ENCODE measurements at places on chromosomes 13 and 19.

- no peak for DNase-seq
Measured at GRCh38 chr13:38743466-38743865, 56.6 kb downstream of the FREM2 start.

- peak; percentile 25 for DNase-seq
Measured at GRCh38 chr13:96020155-96020575, 33.0 kb downstream of the UGGT2 start.

DNA sequence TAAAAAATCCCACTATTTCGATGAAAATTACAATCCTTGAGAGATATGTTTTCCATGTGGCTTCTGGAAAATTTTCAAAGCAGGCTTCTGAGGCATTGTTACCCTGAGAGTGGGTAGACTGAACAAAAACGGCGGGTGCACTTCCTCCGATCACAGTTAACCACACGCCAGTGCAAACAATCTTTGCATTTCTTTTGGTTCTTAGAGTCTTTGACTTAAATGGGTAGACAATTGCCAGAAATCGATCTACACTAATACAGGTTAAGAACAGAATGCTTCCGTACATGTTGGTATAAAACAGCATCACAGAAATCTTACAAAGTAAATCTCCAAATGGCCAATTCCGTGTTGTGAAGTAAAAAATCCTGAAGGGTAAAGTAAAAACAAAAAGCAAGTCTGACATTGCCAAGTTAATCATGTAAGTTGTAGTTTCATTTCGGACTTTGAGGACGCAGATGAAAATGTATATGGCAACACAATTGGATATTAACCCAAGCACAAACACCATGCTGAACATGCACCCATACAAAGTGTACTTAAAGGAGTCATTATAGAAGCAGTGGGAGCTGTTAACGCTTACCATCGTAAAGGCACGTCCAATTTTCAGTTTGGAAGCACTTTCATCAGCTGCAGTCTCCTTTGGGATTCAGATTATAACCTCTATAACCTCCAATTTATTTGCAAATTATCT is 927 bp downstream of the LPAR6 start:
- no peak for DNase-seq

GRCh38 chr13:100600461-100600860 is 11.9 kb upstream of the GGACT start:
- DNase-seq = no peak

DNA sequence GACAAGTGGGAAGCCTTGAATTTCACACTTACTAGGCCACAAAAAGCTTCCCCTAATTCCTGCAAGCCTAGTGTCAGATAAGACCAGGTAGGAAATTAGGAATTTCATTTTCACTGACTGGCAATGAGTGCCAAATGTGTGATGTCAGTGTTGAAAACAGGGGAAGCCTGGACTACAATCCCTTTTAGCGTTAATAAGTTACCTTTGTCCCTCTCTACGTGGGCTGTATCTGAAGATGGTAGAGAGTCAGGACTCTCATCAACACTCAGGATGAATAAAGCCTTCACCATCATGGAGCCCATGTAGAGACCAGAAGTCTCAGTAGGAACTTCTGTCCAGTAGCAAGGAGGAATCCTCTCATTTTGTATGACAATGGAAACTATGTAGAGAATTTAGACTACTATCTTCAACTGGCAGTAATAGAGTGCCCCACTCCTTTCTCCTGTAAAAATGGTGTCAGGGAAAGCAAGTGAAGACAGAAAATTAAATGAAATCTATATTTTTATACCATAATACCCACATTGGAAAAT is 324.1 kb upstream of the KLHL1 start:
- no peak for DNase-seq

DNA sequence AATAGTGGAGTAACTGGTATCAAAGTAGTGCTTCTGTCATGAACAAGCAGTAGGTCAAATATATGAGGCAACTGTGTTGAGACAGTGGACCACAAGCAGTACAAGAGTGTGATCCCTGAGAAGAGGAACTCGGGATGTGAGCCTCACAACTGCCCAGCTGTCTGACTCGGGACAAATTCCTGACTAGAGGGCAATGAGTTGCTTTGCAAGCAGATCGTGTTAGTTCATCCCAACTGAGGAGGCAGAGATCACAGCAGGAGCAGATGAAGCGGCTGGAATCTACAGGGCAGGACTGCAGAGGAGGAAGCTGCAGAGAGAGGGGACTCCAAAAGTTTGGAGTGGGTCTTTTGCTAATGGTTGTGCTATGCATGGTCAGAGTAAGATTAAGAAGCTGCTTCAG is 741.1 kb downstream of the DIAPH3 start:
- no peak for DNase-seq

DNA sequence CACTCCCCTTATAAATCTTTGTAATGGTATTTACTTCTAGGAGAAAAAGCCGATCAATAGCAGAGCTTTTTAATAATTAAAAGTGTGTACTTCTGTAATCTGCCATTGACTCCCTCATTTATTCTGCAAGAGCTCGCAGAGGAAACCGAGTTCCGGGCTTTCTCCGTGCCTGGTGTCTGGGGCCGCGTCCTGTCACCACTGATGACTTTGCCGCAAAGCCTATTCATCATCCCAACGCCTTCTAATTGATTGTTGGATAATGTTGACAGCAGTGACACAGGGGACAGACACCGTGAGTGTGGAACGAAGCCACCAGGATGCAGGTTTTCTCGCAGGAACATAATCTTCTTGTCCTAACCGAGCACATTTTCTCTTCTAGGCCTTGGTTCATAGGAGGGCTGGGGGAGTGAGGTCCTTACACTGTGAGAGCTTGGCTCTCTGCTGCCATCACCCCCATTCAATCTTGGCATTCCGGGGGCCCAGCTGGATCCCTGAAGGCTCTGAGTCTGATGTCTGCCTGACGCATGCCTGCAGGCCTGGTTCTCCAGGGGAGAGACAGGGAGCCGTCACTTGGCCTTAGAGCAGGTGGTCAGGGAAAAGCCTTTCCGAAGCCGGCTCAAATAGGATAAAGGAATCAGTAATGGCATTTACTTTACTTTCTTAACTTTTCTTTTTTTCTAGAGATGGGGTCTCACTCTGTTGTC is 110.3 kb downstream of the KDM4B start:
- no peak for DNase-seq

- no peak for DNase-seq
Measured at GRCh38 chr19:2049741-2050348, 1.2 kb downstream of the MKNK2 start.

DNA sequence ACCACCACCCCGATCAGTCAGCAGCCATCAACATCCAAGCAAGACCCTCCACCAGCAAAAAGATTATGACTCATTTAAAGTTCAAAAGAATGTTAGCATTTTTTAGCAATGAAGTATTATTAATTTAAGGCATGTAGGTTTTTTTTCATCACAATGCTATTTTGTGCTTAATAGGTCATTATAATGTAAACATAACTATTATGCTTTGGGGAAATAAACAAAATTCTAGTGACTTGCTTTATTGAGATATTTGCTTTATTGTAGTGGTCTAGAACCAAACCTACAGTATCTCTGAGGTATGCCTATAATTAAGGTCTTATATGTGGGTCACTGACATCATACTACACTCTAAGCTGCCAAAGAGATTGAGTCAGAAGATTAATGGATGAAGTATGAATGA is 20.0 kb downstream of the KLF12 start:
- no peak for DNase-seq

- peak; percentile 94 for DNase-seq
Measured at GRCh38 chr19:51366389-51367254, 434 bp upstream of the ETFB start.

- DNase-seq = no peak
Measured at GRCh38 chr13:99572921-99573320, 71.6 kb downstream of the TM9SF2 start.

DNA sequence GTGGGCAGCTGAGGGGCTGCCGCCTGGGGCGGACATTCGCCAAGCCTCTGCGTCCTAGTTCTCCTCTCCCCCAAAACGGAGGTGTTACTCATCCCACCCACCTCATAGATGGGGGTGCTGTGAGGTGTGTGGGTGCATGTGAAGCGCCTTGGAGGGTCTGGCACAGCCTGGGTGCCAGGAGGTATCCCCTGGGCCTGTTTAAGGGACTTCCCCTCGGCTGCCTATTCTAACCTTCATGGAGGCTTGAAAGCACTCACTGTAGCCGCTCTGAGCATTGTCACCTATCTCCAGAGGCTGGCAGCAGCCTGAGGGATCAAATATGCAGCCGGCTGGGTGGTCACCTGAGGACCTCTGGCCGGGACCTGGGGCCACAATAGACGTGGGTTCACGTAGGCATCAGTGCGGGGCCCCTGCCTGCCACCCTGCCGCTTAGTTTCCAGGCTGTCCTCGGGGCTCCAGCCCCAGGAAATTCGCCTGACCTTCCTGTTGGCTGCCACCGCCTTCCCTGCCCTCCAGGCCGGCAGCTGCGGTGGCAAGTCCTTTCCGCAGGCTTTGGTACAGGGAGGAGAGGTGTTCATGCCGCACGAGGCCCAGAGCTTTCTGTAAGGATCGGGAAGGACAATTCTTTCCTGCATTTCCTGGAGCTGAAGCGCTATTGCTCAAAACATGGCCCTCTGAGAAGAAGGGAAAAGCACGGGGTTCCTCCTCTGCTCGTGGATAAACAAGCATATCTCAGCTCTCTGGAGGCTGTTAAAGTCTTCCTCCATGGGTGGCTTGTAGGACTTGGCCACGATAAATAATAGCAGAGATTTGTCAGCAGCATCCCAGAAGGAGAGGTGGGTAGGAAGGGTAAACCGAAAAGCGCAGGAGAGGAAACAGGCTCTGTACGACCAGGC is 4.6 kb downstream of the COL4A2 start:
- DNase-seq = no peak

GRCh38 chr19:30969591-30969990 is 379.6 kb downstream of the TSHZ3 start:
- no peak for DNase-seq

All from GM18507 (cell line).